ENCODE measurements at places on chromosomes 2 and 18.

- no peak for DNase-seq
Measured at GRCh38 chr2:173235947-173236803, 118.5 kb upstream of the CDCA7 start.

GRCh38 chr18:6211174-6211504 lies 203.6 kb downstream of the L3MBTL4 start:
- no peak for DNase-seq

GRCh38 chr2:96507957-96508520 lies 2.9 kb upstream of the NEURL3 start:
- peak; percentile 87 for DNase-seq

DNA sequence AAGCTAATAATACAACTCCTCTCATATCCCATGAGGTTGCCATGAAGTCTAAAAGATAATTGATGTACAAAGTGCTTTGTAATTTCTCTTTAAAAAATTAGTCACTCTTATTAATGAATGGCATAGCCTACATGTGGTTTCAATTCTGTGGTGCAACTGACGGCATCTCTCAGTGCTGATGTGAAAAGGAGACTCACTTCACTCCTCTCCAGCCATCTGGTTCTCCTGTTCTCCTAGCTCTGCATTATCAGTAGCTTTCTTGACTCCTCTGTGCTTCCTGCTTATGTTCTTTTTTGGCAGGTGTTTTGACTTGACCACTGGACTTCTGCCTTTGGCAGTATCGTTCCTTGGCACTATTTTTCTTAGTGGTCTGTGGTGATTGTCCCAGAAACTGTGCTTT lies 134.9 kb upstream of the ZFP36L2 start:
- DNase-seq, result no peak

GRCh38 chr18:45688833-45689232 lies 35.1 kb upstream of the SLC14A1 start:
- DNase-seq, result peak; percentile 63

- DNase-seq, result no peak
Measured at GRCh38 chr2:173982182-173982714, 17.1 kb upstream of the SP3 start.

GRCh38 chr2:237625777-237626176 lies 1.6 kb upstream of the LRRFIP1 start:
- DNase-seq, result no peak

DNA sequence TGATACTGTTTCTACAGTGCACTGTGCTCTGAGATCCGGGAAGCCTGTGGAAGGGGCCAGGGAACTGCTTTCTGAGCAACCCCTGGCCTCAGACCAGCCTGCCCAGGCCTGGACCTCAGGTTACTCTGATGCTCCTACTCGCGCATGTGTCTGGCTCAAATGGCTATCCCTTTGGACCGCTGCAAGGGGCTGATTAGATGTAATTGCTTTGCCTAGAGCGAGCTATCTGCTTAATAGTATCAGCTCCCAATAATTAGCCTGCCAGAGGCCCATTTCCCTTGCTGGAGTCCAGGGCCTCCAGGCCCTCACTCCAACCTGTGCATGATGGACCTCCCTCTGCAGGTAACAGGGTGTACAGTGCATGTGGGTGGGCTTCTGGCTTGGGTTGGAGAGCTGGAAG lies 7.2 kb upstream of the KCNK3 start:
- no peak for DNase-seq

DNA sequence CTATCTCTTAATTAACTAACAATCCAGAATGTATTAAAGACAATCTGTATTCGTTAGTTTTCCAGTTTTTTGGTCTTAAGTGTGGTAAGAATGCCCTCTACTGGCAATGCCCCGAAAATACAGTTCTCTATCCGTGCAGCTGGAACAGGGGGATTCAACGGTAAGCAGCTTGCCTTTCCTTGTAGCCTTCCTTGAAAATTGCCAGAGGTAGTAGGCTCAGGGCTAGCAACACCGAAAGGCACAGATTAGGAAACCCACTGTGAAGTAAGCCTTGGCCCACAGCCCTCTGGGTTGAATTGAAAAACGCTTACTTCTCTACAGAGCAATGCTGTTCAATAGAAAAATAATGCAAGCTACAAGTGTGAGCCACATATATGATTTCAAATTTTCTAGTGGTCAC lies 17.1 kb upstream of the VPS4B start:
- peak; percentile 54 for DNase-seq

GRCh38 chr2:84038866-84039265 lies 420.2 kb downstream of the SUCLG1 start:
- no peak for DNase-seq

- no peak for DNase-seq
Measured at GRCh38 chr2:216391401-216391800, 19.1 kb upstream of the MARCHF4 start.

DNA sequence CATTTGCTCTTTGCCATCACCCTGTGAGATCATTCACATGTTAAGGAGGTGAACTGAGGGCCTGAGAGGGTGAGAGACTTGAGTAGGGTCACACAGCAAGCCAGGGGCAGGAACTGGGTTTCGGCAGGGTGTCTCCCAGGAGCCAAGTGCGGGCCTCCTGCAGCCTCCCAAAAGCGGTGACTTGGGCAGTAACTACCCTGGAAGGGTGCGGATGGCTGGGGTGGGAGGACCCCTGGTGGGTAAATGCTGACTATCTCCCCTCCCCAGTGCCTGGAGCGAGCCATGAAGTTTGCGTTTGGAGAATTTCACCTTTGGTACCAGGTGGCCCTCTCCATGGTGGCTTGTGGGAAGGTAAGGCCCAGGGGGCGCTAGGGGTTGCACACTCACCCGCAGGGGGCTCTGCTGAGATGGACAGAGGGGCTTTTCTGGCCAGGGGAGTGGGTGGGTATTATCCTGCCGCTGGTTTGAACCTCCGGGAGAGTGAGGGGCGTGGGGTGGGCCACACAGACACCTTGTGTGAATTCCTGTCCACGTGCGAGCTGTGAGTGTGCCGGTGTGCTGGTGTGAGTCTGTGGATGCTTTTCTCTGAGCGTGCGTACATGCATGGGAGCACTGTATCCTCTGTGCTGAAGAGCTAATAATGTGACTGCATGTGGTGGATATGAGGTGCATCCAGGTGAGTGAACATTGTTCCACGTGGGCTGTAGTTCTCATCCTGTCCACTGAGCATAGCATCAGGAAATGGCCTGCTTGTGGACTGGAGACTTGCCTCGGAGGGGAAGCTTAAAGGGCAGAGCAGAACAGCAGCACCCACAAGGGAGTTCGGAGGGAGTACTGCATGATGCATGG lies 91.0 kb upstream of the MCFD2 start:
- no peak for DNase-seq

GRCh38 chr2:104871972-104872865 lies 18.3 kb downstream of the POU3F3 start:
- DNase-seq, result no peak

- no peak for DNase-seq
Measured at GRCh38 chr18:43596105-43596712, 318.9 kb upstream of the SYT4 start.

- DNase-seq, result no peak
Measured at GRCh38 chr2:173400760-173401159, 46.1 kb downstream of the CDCA7 start.

GRCh38 chr18:36895606-36896005 lies 66.7 kb downstream of the KIAA1328 start:
- DNase-seq, result no peak

GRCh38 chr2:159515441-159515840 lies 100.9 kb downstream of the BAZ2B start:
- DNase-seq, result no peak

DNA sequence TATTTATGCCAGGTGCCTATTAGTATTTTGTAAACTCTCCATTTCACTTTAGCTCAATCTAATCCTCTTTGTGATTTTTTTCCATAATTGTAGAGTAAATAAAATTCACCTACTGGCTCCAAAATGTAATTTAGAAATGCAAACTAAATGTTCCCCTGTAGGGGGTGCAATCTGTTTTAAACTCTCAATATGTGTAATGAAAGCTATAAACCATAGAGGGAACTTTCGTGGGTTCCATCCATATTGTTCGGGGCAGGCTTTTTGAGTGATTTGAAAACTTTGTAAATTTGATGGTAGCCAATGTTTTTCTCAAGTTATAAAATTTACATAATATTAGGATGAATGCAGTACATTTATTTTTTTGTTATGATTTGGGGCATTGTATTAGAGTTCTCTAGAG lies 49.4 kb downstream of the TSPYL6 start:
- no peak for DNase-seq

DNA sequence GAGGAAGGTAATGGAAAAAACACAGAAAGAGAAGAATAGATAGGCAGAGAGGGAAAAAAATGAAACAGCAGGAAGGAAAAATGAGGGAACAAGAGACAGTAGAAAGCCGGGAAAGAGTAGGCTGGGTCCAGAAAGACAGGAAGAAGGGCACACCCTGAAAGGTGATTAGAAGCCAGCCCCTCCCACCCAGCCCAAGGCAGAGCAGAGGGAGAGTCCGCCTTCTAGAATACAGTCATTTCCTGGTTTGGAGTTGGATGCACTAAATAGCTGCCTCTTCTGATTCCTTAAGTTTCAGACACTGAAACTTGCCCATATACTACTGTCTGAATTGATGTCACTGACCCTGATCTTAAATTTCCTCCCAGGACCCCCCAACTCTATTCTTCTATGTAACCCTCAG lies 17.9 kb upstream of the DSG3 start:
- DNase-seq, result no peak

- DNase-seq, result no peak
Measured at GRCh38 chr18:62781262-62781661, 65.9 kb downstream of the PHLPP1 start.

- no peak for DNase-seq
Measured at GRCh38 chr2:176364273-176364977, 95.2 kb downstream of the MTX2 start.

DNA sequence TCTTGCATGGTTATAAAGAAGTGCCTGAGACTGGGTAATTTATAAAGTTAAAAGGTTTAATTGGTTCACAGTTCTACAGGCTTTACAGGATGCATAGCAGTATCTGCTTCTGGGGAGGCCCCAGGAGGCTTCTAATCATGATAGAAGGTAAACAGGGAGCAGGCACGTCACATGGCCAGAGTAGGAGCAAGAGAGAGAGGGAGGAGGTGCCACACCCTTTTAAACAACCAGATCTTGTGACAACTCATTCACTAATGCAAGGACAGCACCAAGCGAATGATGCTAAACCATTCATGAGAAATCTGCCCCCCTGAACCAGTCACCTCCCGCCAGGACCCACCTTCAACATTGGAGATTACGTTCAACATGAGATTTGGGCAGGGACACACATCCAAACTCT lies 141.1 kb downstream of the EN1 start:
- DNase-seq, result no peak

Measured in stimulated activated CD4-positive, alpha-beta T cell treated with anti-CD3 and anti-CD28 coated beads, Interleukin-4, amount 100 ng/mL, for 24 hours (primary cell).